ENCODE measurements at places on chromosomes 11 and 22.

GRCh38 chr11:86341382-86341781 lies 33.3 kb upstream of the CCDC81 start:
- no peak for DNase-seq

DNA sequence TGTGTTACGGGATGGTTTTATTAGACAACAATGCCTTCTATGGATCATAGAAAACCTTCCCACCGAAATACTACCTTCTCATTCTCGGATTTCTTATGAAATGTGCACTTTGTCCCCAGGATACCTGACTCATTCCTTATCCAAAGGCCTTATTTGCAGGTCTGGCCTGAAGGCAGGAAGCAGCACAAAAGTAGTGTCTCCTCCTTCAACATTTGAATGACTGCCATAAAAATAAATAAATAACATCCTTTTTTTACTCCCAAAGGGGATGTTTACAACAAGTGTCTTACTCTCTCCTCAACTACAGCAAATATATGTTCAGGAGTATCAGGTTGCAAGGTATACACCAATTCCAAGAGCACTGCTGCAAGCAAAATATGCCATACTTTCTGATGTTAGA lies 41.6 kb upstream of the PAK1 start:
- no peak for DNase-seq

DNA sequence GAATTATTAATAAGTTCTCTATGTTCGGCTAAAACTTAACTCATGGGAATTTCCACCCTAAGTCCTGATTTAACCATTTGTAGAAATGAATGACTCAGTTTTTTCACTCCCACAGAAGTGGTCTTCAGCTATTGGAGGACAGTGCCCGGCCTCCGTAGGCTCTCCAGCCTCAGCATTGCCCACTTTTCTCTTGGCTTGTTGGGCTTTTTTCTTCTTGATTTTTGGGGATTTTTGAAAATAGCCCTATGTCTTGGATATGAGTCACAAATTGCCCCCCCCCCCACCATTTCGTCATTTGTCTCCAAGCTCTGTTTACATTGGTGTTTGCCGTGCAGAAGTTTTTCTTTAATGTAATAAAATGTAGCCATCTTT lies 66.7 kb downstream of the PACS1 start:
- no peak for DNase-seq

- peak; percentile 8 for DNase-seq
These were observed 217.4 kb downstream of the SBF2 start for GRCh38 chr11:10076458-10077141.

DNA sequence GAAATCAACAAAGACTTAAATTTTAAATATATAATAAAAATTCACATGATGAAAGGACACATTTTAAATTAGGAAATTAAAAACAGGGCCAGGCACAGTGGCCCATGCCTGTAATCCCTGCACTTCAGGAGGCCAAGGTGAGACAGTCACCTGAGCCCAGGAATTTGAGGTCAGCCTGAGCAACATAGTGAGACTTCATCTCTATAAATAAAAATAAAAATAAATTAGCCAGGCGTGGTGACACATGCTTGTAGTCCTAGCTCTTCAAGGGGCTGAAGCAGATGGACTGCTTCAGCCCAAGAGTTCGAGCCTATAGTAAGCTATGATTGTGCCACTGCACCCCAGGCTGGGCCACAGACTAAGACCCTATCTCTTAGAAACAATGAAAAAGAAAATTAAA lies 29.3 kb downstream of the RRAS2 start:
- no peak for DNase-seq

DNA sequence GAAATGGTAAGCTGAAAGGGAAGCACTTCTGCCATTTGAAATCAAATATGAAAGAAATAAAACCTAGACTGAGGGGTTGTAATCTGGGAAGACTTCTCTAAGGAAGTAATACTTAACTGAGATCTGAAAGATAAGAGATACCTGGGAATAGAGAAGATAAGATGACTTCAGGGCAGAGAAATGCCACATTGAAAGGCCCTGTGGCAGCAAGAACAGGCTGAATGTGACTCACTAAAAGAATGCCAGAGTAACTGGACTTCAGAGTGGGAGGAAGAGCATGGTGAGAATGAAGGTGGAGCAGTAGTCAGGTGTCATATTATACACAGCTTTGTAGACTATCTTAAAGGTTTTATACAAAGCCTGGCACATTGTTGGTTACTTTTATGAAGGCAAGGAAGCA lies 17.6 kb downstream of the CALCA start:
- DNase-seq = no peak

DNA sequence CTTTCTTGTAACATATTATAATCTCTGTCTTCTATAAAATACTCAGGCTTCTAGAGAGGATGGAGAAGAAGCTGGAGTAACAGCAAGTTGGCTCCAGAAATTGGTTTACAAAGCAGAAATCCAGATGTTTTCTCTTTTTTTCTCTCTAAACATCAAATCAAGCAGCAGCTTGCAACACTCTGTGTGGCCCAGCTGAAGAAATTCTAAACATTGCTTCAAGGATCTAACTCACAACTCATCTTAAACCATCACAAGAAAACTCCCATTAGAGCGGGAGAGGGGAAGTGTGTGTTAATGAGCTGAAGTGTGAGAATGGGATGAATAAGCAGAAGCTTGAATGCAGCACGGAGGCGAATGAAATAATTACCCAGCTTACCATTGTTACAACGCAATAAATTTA lies 146.5 kb downstream of the OPCML start:
- no peak for DNase-seq

- no peak for DNase-seq
These were observed 242.2 kb downstream of the DCDC1 start for GRCh38 chr11:31127290-31127689.
